CD4-positive, alpha-beta memory T cell (primary cell): ENCODE measurements at places on chromosomes 16 and 17.

DNA sequence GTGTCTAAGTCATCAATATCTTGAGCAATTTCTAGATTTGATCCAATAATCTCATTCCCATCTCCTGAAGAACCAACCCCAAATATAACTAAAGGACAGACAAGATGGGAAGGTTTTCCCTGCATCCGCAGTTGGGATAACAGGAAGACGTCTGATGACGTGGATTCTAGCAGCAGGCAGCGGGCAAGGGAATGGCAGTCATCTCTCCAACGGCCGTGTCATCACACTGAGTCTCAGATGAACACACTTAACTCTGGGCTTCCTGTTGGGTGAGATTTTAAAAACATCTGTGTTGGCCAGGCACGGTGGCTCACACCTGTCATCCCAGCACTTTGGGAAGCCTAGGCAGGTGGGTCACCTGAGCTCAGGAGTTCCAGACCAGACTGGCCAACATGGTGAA lies 20.9 kb upstream of the TIMP2 start:
- DNase-seq = no peak

- DNase-seq = no peak
Measured at GRCh38 chr17:43839670-43840108, 6.7 kb upstream of the MPP3 start.

DNA sequence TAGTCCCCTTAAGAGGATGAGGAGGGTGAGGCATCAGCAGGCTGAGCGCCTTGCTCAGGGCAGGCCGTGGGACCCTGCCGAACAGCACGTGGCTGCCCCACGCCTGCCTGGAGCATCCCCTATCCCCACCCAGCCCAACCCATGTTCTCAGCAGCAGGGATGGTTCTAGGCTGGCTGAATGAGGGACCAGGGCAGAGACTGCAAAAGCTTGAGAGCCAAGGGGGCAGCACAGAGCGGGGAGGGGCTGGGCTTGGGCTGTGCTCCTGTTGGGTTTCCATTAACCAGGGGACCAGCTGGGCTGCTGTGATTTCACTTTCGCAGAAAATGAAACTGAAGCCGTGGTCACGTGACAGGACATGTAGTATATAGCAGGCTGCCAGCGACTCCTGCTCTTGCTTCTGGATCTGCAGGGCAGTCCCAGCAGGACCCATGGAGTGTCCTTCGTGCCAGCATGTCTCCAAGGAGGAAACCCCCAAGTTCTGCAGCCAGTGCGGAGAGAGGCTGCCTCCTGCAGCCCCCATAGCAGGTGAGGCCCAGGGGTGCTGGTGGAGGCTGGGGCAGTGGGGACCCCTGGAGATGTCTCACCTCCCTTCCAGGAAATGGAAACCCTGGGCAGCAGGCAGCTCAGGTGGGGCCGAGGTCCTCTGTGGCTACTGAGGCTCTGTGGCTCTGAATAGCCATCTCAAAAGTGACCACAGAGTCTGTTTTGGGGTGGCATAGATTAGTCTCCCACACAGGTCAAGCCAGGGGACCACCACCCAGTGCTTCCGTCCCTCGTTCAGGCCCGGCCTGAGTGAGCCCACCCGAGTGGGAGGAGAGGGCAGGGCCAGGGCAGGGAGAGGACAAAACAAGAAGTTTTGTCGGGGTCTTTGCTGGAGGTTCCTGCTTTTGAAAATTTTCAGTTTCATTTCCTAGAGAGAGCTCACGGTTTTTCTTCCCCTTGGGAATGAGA lies 2.9 kb downstream of the RNF213 start:
- DNase-seq = peak; percentile 81

GRCh38 chr17:47990962-47991731 lies 20.2 kb downstream of the CDK5RAP3 start:
- no peak for DNase-seq

GRCh38 chr16:50517450-50518252 lies 30.5 kb upstream of the NKD1 start:
- DNase-seq = no peak

DNA sequence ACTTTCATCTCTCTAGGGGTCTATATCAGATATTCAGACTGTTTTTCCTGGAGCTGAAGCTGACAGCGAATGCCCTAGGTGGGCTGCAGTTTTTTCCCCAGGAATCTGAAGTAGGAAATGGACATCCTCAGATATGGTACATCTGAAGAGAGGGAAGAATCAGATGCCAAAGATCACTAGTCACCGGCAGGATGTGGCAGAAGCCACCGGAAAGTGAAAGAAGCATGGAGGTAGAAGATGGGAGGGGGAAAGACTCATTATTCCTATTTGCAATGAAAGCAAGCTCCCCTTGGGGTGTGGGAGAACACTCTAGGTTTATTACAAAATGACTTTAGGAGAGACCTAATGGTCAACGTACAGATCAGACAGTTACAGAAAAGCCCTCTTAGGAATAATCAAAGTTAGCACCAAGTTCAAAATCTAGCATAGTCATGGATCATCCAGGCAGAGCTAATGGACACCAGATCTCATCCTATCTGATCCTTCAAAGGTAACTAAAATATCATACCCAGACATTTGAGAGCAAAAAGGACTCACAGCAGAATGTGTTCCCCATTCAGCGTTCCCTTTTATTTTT lies 110.7 kb downstream of the HS3ST3A1 start:
- no peak for DNase-seq

GRCh38 chr16:11524098-11524760 lies 62.5 kb downstream of the LITAF start:
- no peak for DNase-seq

DNA sequence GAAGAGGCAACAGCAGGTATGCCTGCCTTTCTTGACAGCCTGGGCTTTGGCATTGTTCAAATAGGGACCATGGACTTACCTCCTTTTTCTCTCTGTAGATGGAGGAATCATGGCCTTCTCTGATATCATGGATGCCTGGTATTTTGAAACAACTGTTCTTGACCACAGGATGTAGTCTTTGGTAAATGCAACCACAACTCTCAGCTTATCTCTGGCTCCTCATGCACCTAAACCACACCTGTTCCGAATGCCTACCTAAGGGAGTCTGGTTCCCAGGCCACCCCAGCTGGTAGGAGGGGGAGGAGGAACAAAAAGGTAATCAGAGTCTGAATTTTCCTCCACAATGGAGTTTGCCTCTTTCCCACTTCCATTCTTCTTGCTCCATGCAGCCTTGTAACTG lies 18.8 kb downstream of the CDK5RAP3 start:
- DNase-seq = no peak

DNA sequence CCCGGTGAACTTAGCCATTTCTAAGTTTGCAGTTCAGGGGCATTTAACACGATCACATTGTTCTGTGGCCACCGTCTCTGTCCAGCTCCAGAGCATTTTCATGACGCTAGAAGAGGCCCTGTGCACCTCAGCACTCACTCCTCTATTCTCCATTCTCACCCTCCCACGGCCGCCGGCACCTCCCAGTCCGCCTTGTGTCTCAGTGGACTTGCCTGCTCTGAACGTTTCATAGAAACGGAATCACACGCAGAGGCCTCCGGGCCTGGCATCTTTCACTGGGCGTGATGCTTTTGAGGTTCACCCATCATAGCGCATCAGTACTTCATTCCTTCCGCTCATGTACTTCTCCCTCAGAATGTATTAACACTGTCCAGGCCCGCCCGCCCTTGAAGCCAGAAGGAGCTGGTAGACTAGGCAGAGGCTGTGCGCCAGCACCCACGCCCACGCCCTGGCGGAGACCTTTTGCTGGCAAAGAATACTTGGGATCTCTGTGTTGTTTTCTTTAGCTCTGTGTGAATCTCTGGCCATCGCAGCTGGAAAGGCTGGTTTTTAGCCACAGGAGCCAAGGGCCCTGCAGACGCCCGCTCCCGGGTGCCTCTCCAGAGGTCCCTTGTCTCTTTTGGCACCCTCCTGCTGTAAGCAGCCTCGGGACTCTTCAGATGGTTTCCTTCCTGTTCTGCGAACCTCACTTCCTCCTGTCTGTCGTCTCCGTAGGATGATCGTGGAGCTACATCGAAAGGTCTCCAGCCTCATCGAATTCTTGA lies 23.4 kb upstream of the JPT2 start:
- DNase-seq = no peak

GRCh38 chr17:78785011-78785662 lies 3.1 kb upstream of the CYTH1 start:
- peak; percentile 49 for DNase-seq

- no peak for DNase-seq
Measured at GRCh38 chr16:3000540-3000939, 12.2 kb upstream of the CLDN9 start.

DNA sequence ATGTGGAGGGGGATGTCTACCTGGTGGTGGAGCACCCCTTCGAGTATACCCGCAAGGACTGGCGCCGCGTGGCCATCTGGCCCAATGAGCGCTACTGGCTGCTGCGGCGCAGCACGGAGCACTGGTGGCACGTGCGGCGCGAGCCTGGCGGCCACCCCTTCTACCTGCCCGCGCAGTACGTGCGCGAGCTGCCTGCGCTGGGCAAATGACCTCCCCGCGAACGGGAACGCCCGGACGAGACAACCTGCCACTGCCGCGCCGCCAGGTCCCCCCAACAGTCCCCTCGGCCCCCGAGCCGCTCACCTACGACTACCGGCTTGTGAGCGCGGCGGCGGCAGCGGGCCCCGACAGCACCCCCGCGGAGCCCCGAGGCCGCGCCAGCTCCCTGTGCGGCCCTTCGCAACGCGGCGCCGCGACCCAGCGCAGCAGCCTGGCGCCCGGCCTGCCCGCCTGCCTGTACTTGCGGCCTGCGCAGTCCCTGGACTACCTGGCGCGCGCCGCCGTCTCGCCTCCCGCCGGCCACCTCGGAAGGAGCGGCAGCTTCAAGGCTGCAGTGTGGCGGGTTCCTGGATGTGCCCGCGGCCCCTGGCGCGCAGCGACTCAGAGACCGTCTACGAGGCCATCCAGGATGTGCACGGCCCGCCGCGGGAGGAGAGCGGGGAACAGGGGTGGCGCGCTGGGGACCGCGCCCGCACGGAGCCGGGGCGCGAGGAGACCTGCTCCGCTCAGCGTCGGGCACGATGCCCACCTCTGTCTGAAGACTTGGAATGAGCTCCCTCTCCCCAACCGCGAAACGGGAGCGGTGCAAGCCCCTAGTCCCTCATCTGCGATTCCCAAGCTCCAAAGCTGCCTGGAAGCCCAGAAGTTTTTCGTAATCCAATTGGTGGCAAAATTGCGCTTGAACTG lies 48.7 kb upstream of the AMZ2 start:
- peak; percentile 47 for DNase-seq

GRCh38 chr17:9266697-9267117 lies 245.4 kb downstream of the NTN1 start:
- DNase-seq = no peak

GRCh38 chr16:88842806-88843205 lies 13.9 kb downstream of the GALNS start:
- no peak for DNase-seq

- DNase-seq = no peak
Measured at GRCh38 chr17:42748908-42749798, 4.3 kb upstream of the EZH1 start.

GRCh38 chr16:90018652-90019542 lies at the start of gene DBNDD1:
Gene DBNDD1 (minus strand): TSS chr16:90019456. CDS start chr16:90019341, 115 bp downstream.
- no peak for DNase-seq

DNA sequence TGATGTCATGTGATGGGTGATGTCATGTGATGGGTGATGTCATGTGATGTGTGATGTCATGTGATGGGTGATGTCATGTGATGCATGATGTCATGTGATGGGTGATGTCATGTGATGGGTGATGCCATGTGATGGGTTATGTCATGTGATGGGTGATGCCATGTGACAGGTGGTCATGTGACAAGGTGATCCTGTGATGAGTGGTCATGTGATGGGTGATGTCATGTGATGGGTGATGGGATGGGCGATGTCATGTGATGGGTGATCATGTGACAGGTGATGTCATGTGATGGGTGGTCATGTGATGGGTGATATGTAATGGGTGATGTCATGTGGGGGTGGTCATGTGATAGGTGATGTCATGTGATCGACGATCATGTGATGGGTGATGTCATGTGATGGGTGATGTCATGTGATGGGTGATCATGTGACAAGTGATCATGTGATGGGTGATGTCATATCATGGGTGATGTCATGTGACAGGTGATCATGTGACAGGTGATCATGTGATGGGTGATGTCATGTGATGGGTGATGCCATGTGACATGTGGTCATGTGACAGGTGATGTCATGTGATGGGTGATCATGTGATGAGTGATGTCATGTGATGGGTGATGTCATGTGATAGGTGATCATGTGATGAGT lies 17.2 kb downstream of the CD300LB start:
- peak; percentile 47 for DNase-seq

DNA sequence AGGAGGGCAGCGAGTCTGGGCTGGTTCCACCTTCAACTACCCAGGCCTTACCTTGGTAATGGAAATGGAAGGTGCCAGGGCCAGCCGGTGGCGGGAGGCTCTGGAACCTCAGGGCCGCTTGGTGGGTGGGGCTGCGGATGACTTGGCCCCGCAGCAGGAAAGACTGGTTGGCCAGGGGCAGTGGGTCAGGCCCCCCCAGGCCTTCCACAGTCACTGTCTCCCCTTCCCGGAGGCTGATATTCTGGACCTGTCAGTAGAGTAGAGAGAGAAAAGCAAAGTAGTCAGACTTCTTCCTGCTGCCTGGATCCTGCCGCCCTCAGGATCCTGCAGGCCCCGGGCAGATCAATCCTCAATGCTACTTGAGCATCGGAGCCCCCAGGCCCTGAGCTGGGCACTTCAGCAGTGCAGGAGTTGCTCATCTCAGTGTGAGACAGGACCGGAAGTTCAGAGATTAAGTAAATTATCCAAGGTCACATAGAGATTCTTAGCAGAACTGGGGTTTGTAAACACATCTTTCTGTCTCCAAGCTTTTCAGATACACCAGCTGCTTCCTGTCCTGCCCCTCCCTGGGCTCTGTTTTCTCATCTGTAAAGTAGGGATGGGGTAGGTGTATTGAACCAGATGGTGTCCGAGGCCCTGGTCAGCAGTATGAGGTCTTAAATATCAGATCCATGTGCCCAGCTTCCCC lies 18.5 kb upstream of the PHF12 start:
- no peak for DNase-seq

- no peak for DNase-seq
Measured at GRCh38 chr17:732902-733720, 715 bp downstream of the TLCD3A start.

- no peak for DNase-seq
Measured at GRCh38 chr17:41392278-41392677, 5.1 kb downstream of the KRT31 start.

- DNase-seq = no peak
Measured at GRCh38 chr17:45262516-45263476, 902 bp upstream of the SPATA32 start.

GRCh38 chr17:80295146-80295545 lies 34.5 kb downstream of the RNF213 start:
- DNase-seq = no peak

DNA sequence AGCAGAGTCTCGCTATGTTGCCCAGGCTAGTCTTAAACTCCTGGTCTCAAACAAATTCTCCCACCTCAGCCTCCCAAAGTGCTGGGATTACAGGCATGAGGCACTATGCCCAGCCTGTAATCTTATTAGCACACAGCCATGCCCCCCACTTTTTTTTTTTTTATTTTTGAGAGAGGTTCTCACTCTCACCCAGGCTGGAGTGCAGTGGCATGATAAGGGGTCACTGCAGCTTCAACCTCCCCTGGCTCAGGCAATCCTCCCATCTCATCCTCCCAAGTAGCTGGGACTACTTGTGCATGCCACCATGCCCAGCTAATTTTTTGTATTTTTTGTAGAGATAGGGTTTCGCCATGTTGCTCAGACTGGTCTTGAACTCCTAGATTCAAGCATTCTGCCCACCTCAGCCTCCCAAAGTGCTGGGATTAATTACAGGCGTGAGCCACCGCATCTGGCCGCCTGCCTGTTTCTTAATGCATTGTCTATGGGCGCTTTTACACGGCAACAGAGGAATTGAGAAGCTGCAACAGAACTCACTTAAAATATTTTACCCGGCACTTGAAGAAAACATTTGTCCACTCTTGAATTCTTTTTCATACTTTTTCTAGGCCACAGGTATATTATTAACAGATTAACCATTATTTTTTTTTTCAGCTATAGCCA lies 8.8 kb upstream of the CEP20 start:
- no peak for DNase-seq
